NCI-H1930 (cell line): ENCODE measurements at places on chromosomes 11 and 22.

DNA sequence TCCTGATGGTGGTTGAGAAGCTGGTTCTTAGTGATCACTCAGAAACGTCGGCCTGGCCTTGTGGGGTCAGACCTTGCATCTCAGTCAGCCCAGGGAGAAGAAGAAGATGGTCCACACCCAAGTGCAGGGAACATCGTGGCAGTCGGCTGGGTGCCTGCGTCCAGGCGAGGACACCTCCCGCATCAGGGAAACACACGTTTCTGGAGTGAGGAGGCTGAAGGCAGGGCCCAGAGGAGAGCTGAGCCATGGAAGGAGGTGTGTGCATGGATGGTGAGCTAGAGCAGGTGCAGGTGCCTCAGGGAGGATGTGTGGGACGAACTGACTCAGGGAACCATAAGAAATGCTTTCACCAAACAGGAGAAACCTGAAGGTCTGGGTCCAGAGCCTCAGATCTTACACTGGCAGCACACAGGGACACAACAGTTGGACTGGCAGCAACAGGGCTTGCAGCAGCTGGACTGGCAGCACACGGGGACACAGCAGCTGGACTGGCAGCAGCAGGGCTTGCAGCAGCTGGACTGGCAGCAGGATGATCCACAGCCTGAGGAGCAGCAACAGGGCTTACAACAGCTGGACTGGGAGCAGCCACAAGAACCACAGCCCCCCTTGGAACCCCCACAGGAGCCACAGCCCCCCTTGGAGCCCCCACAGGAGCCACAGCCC, 632 bp downstream of the KRTAP5-2 start:
- no peak for DNase-seq

- DNase-seq = no peak
These were observed 2.5 kb downstream of the TP53AIP1 start for GRCh38 chr11:128940156-128940555.

DNA sequence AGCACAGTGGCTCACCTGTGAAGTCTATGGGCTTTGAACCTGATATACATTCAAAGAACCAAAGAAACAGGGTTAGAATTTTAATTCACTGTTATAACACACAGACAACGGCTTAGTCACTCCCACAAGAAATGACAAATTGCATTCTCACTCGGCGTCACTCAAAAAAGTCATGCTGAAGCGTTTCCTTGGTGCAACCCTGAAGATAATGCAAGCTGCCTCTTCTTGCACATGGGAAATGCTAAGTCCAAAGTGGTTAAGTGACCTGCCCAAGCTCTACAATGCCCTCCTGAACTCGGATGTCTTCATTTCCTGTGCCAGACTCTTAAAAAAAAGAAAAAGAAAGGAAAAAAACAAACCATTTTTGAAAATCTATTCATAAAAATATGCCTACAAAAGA, 10.0 kb downstream of the LGR4 start:
- DNase-seq = no peak

DNA sequence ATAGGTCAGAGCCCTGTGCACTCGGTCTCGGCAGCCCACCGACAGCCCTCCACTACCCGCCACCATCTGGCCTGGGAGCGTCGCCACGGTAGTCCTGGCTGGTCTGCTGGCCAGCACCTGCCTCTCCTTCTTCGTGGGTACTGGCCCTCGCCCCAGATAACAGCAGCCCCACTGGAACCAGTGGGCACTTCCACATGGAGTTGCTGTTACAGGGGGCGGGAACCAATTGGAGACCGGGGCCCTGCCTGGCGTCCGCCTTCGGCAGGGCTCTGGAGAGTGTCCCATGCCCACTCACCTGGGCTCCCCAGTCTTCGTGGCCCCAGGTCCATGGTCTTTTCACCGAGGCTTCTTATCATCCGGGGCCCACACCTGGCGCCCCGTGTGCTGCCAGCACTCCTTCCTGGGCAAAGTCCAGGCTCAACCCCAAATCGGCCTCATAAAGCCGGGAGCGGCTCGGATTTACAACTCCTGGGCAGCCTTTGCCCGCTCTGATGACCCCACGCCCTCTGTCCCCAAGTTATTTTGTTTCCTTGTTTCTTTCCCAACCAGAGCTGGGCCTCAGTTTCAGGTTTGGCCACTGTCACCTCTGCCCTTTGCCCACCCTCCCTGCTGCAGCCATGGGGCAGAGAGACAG, 12.9 kb upstream of the EHD1 start:
- no peak for DNase-seq

- no peak for DNase-seq
These were observed 28.6 kb upstream of the RASL10A start for GRCh38 chr22:29344137-29344536.

DNA sequence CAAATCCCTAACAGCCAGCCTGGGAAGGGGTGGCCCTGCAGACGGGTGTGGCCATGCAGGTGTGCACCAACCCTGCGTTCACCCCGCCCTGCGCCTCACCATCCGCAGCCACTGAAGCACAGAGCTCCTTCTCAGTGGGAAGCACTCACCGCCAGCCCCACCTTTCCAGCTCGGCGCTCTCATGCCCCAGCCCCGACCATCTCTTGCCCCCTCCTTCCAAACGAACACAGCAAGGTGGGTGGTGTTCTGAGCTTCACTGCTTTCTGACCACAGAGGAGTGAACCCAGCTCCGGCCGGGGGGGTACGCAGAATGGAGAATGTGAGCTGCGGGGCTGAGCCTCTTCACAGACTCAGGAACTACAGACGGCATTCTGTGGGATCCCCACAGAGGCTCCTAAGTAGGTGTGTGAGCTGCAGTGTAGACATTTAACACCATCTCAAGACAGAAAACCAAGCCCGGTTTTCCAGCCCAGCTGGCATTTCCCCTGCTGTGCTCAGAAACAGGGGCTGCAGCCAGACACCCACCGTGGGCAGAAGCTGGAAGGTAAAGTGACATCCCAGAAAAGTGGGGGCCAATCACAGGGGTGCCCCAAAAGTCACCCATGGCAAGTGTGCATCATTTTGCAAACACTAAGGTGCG, 88.4 kb upstream of the RTL6 start:
- no peak for DNase-seq

DNA sequence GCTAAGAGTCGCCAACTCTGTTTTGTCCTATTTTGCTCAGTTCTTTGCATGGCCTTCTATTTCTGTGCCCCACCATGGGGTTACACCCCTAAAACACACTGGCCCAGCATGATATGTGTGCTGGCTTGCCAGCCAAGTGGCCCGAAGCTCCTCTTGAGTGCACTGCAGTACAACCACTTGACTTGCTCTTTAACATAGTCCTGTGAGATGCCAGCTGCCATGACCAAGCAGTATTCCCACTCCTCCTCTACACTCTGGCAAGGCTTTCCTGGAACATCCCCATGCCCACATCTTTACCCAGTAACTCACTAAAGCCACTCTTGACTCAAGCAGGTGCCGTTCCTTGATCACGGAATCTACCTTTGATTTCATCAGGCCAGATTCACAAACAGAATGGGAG, 102.9 kb upstream of the GAL start:
- DNase-seq = no peak

DNA sequence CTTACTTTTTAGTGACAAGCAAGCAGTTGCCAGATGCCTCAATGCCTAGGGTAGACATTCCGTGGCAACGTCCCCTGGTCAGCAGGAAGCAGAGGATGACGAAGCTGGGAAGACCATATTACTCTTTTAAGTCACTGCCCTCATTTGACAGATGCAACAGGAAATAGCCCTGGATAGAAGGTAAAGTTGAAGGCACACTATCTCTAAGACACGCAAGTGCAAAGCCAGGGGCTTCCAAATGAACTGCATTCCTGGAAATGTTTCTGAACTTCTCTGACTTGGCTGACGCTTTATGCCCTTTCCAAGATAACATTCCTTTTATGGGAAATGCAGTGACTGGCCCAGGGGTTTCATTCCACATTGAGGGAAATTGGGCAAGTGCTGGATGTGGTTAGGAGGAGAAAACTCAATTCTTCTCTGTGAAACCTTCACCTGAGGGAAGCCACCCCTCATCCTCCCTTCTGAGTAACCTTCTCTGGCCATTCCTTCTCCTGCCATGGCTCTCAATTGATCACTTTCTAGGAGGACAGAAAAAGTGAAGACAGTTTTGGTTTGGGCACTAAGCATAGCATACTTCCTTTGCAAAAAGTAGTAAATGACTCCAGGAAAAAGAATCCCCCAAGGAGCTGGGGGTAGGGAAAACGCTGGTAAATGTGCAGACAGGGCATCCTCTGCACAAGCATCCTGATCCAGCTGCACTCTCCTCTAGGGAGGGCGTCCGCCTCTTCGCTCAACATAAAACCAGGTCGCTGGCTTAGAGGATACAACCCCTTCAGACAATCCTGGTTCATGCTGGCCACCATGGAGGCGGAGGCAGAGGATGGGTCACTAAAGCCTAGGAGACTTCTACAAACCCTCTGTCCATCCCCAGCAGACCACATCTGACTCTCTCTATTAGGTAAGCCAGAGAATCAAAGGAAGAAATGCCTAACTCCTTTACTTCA, 14.5 kb downstream of the PCSK7 start:
- no peak for DNase-seq

DNA sequence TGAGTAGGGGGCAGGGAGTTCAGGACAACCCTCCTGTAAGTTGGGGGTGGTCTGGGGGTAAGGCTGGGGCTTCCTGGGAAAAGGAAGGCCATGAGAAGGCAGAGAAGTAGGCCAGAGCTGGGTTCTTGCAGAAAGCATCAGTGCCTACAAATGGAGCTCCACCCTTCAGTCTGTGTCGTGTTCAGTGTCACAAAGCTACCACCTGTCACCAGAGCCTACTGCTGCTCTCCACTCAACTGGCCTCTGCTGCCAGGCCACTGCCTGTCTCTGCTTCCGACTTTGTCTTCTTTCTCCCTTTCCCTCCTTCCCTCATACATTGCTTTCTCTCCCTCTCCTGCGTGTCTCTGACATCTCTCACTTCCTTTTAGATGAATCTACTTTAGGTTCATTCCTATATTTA, 3.4 kb upstream of the WBP2NL start:
- no peak for DNase-seq

- no peak for DNase-seq
These were observed 32.7 kb downstream of the FLI1 start for GRCh38 chr11:128726458-128727139.

GRCh38 chr11:34155057-34155756, 49.8 kb downstream of the NAT10 start:
- no peak for DNase-seq

DNA sequence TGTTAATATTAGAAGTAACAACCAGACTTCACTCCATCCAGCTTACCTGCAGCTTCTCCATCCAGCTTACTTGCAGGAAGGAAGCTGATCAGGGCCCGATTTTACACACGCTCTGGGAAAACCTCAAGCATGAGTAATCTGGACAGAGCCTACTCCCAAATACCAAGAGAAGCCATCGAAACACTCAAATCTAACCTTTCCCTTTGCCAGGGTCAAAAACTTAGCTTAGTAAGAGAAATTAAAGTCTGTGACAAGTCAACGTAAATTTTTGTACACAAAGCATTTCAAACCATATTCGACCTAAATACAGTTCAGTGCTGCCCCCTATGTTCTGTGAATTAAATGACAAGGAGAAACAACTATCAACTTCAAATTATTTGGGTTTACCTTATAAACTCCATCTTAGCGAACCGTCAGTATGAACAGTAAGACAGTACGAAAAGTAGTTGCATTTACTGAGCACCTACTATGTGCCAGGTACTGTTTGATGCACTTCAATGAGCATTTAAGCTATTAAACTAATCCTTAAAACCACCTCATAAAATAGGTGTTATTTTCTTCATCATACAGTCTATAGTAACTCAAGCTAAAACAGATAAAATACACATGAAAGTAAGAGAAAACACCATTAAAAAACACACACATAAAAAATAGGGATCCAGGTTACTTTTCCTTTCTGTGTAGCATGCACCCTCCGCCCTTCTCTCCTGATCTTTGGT, 36.9 kb downstream of the ARFGAP3 start:
- no peak for DNase-seq

DNA sequence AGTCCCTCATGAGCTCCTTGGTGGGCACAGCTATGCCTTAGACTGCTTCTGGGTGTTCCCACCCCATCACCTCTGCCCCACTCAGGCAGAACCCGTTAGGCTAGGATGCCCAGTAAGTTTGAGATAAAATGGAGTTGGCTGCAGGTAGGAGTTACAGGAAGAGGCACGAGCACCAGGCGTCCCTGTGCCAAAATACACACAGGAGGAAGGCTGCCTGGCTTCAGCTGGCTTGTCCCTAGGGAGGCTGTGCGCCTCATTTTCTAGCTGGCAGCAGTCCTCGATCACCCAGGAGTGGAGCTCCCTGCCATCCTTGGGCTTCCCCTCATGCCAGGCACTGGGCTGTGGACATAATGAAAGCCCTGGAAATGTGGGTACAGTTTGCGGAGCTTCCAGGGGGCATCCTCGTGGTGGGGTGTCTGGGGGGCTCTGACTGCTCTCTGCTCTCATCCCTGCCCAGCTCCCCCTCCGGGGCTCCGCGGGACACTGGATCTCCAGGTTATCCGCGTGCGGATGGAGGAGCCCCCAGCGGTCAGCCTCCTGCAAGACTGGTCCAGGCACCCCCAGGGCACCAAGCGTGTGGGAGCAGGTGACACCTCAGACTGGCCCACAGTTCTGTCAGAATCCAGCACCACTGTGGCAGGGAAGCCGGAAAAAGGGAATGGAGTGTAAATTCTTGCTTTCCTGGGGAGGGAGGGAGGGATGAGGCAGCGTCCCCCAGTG, 12.3 kb upstream of the MARK2 start:
- no peak for DNase-seq

DNA sequence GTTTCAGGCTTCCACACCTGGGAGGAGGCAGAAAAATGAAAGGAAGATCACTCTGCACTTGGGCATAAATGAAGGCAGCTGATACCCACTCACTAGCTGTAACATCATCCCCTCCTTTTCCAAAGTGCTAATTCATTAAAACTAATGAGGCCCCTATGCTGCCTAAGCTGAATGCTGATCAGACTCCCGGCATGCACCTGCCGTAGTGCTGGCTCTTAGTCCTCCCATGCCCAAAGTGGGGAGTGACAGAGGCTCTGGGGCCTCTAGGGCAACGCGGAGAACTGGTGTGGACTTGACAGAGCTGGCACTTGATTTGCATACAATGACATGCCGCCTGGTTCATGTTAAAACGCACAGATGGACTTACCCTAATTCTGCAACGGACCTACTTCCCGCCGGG, 96.5 kb upstream of the NCAM1 start:
- no peak for DNase-seq

DNA sequence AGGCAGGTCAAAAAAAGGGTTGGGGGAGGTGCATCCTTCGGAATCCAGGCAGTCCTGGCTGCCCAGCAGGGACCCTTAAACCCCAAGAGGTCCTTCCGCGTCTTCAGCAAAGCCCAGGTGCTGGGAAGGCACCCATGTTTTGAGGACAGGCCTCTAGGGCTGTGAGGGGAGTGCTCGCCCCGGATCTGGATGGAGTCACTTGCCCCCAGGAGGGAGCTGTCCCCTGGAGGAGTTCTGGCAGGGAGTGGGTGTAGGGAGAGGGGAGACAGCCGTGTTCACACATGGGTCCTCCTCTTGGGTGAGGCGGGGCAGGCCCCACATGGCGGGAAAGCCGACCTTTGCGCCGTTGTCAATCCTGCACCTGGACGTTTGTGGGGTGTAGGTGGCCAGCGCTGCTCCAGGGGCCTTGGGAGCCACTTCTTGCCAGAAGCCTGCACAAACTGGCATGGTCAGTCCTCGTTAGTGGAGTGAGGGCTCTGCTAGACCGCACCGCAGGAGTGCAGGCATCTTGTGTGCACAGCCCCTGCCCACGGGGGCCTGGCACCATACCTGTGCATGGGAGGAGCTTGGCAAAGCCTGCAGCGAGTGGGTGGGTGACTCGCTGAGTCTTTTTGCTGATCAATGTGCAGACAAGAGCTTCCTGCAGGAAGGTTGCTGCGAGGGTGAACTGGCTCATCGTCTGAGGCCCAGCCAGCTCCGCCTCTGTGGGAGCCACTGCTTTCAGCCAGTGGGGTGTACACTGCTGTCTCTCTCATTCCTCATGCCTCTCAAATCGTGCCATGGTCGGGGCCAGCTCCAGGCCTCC, 16.0 kb downstream of the PPIL2 start:
- no peak for DNase-seq
